ENCODE measurements at places on chromosomes 6 and 20.

DNA sequence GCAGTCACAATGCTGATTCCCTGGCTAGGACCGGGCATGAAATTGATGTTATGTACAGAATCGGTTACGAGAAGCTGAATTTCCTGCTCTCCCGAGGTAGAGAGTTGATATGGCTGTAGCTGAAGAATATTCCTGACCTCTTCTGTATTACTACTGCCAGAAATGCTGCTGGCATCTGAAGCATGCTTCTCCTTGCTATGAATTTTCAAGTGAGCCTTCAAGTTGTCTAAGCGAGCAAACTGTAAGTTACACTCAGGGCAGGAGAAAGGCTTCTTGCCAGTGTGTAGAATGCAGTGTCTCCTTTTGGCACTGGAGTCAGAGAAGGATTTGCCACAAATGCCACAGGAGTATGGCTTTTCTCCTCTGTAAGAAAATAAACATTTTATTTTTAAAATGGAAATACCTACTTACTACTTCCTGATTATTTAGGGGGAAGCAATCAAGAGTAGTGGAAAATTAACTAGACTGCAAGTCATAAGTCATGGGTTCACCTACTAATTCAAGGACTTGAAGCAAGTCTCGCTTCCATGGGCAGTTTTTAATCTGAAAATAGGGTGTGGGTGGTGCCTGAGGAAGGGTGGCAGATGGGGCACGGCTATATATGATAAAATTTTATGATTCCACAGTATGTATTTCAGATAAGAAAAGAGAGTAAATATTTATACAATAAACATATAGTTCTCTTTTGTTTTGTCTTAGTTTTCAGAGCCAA lies 10.8 kb upstream of the MICAL1 start:
- DNase-seq: no peak

DNA sequence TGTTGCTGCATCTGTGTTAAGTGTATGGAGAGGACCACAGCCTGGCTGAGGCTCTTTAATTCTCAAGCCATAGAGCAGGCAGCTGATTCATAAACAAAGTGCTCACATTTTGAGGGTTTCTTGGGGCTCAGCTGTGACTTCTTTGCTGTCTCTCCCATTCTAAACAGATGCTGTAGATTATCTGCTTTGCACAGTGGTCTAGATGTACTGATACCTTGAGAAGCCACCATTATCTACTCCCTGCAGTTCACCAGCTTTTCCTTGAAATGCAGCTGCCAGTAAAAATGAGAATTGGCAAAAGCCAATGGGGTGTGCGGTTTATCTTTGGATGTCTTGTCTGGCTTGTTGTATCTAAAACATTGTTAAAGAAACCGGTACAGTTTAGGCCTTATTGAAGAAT lies 5.2 kb upstream of the CNR1 start:
- no peak for DNase-seq

DNA sequence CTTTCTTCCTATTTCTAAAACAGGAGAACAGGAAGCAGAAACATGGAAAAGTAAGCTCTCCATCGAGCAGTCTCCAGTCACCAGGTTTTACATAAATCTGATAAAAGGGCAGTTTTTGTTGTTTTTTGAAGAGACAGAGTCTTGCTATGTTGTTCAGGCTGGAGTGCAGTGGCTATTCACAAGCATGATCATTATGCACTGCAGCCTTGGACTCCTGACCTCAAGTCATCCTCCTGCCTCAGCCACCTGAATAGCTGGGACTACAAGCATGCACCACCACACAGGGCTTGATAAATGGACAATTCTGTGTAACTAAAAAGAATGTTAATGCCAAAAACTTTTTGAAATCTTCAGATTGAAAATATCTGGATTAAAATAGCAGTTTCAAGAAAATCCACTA lies 23.8 kb downstream of the SAMHD1 start:
- DNase-seq: no peak

DNA sequence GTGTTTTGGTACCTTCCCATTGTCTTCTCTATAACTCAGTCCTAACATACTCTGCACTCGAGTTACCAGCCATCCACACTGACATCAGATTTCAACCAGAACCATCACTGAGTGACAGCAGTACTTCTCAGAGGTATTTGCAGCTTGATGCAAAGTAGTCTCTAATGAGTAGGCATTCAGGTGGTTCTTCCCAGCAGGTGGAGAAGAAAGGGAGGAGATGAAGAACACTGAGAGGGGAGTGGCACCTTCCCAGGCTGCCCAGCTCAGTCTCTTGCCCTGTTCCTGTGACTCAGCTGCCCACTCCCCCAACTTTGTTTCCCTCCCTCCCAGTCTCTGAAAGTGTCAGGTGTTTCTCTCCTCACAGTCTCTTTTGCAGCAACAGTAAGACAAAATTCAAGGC lies 38.7 kb upstream of the SMIM28 start:
- DNase-seq: no peak

DNA sequence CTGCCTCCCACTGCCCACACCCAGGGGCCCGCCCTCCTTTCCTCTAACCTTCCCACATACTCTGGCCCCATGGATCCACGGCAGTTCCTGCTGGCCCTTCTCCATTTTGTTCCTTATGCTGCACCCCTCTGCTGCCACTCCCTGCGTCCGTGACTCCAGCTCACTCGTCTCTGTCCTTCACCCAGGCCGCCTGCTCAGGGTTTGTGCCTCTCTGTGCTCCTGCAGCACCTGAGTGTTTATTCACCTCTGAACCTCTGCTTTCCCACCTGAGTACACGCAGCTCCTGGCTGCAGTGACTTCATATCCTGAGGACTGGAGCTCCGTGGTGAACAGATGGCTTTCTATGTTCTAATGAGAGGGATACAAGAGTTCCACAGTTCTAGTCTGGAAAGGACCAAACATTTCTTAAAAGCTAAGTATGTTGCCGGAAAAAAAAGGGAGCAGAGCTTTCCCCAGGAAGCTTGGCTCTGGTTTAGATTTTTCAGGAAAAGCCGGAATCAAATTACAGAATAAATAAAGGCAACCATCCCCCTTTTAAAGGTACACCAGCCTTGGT lies 1.5 kb upstream of the GNRH2 start:
- no peak for DNase-seq
